Right ventricle myocardium inferior (tissue), 1 donor: ENCODE measurements at places on chromosomes 6 and 20. TPM values are rescaled to one million over a fixed set of nuclear protein-coding genes. Genes with fewer than 3 reads are reported as not detected.
A peak's percentile ranks its signal among the peaks of the same experiment; 100 is the strongest.

DNA sequence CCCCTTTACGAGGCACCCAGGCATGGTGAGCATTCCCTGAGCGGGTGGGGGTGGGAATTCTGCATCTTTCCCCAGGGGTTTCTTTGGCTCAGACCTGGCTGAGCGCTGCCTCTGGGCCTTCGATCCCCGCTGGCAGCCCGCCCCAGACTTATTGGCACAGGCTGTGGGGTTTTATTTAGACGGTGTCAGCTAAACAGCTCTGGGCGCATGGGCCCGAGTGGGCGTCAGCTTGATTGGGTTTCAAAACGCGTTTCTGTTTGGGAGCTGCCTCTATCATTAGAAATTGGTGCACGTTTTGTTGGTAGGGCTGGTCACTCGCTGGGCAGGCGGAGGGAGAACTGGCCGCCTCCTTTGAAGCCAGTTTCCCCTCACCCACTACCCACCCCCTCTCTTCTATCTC, 21.0 kb downstream of the PMEPA1 start:
- DNase-seq: peak; percentile 81

RRAGD gene
- total RNA-seq: 126 TPM

HRH3 gene
- not detected for total RNA-seq

- no peak for DNase-seq
These were observed 119.9 kb downstream of the UST start for GRCh38 chr6:148866657-148867268.

PGM3 gene
- 12.7 TPM for total RNA-seq
